ENCODE measurements at places on chromosomes 3 and 15.

DNA sequence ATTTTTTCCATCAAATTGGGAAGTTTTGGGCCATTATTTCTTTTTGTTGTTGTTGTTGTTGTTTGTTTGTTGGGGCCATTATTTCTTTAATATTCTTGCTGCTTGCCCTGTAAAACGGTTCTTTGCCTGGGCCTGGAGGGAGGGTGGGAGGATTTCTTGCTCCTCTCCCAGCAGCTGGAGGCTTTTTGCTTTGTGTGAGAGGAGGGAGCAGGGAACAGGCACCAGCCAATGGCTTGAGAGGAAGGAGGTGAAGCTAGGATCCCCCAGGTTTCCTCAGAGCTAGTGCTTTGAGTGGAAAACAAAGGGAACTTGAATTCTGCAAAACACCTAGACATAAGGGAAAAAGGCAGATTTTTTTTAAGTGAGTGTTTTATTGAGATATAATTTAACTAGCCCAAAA is 61.2 kb upstream of the DNAJC19 start:
- DNase-seq, result no peak

GRCh38 chr15:37361621-37362020 is 261.3 kb upstream of the MEIS2 start:
- DNase-seq, result no peak

GRCh38 chr15:71197620-71198019 is 82.3 kb downstream of the THSD4 start:
- no peak for DNase-seq

DNA sequence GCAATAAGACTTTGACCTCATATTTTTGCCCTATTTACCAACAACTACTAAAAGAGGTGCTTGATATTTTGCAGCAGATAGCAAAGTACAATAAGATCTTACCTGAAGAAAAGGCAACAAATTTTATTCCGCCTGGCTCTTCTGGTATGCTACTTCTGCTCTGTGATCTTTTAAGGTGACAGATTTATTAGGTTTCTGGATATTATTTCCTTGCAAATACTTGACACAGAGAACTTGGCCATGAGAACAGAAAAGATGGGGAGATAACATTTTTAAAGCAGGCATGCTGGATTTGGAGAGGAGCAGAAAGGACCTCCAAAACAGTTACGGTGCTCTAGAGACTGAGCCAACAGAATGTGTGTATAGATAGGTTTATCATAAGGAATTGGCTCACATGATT is 86.7 kb upstream of the RNF7 start:
- DNase-seq, result no peak

GRCh38 chr3:156298014-156298413 is 177.6 kb downstream of the KCNAB1 start:
- no peak for DNase-seq

- no peak for DNase-seq
Measured at GRCh38 chr3:194714564-194714963, 28.9 kb downstream of the FAM43A start.

DNA sequence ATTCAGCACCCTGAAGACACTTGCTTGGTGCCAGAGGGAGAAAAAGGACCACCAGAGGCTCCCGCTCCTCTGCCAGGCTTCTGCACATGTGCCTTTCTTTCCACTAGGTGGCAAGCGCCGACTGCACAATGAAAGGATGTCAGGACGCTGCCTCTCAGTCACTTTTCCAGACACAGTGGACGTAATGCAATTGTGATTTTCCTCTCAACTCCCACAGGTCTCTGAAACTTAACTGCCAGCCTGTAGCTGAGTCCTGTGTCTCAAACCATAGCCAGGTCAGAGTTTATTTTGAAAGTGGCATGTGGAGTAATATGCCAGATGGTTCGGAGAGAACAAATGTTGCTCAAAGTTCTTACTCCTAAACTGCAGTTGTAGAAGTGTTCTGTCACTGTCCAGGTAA is 162.9 kb downstream of the ITPR1 start:
- no peak for DNase-seq

DNA sequence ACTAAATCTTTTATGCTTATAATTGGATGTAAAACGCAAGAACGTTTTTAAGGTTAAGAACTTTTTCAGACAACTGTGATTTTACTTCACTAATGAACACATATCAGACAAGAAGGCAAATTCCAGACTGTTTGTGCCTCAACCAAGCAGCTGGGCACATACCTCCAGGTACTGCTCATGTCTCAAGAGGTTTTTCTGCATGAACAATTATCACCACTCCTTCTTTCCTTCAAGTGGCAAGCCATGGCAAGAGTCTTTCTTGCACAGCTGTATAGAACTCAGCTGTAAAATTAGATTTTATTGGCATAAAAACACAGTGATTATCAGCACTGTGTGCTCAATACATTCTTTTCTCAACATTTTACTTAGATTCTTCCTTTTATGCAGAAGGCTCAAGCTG is 64.3 kb downstream of the FNDC3B start:
- DNase-seq, result no peak

DNA sequence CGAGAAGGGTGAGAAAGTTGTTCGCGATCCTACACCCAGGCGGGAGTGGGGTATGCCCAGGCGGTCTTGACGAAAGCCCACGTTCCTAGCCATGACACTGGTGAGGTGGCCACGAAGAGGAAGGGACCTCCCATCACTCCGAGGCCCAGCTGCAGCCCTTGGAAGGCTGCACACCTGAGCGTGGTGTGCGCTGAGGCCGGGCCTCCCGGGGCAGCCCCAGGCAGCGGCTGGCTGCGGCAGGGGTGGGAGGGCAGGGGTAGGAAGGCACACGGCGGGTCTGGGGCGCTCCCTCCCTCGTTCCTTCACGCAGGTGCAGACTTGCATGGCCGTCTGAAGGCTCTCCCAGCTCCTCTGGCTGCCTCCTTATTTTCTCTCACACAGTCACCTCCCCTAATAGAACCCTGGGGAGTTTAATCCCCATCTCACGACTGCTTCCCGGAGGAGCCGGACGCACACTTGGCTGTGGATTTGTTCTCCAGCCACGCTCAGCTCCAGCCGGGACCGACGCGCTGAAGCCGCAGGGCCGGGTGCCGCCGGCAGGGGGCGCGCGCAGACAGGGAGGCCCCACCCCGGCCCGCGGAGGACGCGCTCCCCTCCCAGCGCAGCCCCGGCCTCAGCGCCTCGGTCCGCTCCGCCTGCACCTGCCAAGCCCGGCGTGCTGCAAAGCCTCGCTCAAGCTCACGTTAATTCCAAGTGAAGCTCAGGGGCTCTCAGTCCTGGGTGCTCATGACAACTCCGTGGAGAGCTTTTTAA is 37.8 kb upstream of the MUC4 start:
- DNase-seq, result no peak

DNA sequence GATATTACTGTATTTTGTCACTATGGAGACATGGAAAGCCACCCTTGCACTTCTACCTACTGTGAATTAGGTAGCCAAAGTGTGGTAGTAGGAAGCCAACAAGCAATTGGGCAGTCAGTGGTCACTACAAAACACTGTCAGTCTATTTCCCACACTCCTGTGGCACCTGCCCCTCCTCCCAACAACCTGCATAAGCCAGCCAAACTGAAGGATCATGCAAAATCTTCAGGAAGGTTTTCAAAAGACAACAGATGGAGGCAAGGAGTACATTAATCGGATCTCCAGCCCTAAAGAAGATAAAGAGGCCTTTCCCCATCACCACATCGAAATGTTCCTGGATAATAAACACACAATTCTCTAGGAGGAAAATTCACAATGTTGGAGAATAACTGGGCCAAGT is 11.9 kb downstream of the POMGNT2 start:
- DNase-seq, result no peak

GRCh38 chr3:122564155-122564912 is at the start of the genes DTX3L and PARP9:
TSS of gene DTX3L (plus strand) at chr3:122564338. CDS start at chr3:122564427, 89 bp downstream.
TSS of gene PARP9 (minus strand) at chr3:122564300. CDS start at chr3:122559620, 4,680 bp downstream.
- DNase-seq, result peak; percentile 78

DNA sequence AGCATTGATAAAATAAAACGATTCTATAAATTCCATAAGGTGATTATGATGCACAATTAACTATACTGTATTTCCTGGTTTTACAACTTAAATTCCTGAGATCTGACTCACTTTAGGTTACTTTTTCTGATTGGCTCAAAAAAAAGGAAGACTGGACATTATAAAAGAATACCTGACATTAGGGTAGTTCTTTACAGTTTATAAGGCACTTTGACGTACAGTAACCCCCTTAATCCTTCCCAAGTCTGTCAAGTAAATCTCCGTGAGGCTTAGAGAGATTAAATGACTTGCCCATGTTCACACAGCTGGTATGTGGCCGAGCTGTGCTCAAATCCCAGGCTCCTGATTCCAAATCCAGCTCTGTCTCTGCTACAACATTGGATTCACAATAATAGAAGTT is 1.0 kb upstream of the SLTM start:
- no peak for DNase-seq

- no peak for DNase-seq
Measured at GRCh38 chr15:70852501-70853317, 1.2 kb downstream of the LARP6 start.

GRCh38 chr3:74904646-74905045 is 290.2 kb upstream of the CNTN3 start:
- DNase-seq, result no peak

GRCh38 chr15:26013981-26014380 is 150.9 kb upstream of the ATP10A start:
- DNase-seq, result no peak

- no peak for DNase-seq
Measured at GRCh38 chr15:99963096-99963825, 230.0 kb upstream of the LYSMD4 start.

DNA sequence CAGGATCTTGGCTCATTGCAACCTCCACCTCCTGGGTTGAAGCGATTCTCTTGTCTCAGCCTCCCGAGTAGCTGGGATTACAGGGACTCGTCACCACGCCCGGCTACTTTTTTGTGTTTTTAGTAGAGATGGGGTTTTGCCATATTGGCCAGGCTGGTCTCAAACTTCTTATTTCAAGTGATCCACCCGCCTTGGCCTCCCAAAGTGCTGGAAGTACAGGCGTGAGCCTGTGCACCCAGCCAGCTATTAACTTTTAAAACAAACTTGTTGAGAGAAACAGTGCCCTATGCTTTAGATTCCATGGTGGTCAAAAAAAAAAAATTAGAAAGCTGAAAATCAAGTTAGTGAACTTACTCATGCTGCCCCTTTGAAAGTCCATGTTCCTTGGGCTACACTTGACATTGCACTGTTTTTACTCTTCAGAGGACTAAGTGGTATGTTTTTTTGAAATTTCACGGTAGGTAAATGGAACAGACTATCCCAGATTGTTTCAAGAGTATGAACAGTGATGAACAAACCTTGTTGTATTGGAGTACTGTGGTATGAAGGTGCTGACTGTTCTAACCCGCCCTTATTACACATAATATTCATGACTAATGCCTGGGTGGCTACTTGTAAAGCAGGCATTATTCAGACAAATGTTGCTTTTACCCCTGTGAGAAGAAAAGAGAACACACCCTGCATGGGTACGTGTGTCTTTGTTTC is 206.9 kb downstream of the KLHL25 start:
- no peak for DNase-seq

GRCh38 chr15:29031502-29032228 is 145.9 kb downstream of the APBA2 start:
- DNase-seq, result no peak

DNA sequence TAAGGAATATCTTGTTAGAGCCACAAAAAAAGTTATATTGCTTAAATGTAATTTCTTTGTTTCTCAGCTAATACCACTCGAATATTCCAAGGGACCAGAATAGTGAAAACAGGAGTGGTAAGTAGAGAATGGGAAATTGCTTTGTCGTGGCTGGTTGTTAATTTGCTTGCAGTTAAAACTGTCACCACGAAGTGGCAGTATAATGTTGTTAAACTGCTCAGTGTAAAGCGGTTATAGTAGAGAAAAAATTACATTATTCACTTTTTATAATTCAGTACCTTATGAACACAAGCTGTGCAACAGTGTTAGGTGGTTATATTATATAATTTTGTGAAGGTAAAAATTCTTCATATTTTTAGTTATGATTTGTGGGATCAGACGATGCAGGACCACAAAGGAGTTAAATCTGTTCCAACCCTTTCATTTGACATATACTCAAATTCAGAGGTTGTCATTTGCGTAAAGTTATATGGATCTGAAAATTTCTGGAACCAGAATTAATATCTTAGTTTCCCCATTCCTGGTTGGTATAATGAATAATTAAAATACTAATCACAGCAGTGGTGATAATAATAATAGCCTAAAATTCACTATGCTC is 171.8 kb downstream of the FEZF2 start:
- no peak for DNase-seq

DNA sequence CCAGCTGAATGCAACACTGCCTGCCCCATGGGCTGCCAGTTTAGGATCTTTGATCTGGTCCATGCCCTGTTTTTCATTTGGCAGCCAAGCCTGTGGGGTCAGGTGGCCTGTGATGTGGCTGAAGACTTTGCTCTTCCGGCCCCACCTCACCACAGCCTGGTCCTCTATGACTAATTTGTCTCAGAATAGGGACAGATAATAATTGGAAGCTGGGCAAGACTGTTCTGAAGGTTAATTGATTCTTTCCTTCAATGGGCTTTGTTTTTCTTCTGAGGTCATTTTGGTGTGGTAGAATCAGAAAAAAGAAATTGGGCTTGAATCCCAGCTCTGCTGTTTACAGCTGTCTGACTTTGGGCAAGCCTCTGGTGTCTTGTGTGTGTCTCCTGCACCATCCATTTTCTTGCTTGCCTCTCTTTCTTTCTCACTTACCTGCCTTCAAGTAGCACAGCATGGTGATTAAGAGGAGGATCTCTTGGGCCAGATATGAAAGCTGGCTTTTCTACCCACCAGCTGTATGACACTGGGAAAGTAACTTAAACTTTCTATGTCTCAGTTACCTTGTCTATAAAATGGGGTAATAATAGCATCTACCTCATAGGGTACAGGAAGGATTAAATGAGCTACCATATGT is 24.2 kb downstream of the ABHD2 start:
- no peak for DNase-seq

- DNase-seq, result no peak
Measured at GRCh38 chr15:77525400-77525811, 104.7 kb downstream of the HMG20A start.

DNA sequence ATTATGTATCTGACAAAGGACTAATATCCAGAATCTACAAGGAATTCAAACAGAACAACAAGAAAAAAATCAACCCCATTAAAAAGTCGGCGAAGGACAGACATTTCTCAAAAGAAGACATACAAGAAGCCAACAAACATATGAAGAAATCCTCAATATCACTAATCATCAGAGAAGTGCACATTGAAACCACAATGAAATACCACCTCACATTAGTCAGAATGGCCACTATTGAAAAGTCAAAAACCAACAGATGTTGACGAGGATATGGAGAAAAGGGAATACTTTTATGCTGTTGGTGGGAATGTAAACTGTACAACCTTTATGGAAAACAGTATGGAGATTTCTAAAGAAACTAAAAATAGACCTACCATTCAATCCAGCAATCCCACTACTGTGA is 233.1 kb upstream of the PLSCR5 start:
- no peak for DNase-seq

Data from activated CD8-positive, alpha-beta memory T cell treated with anti-CD3 and anti-CD28 coated beads for 4 hours (primary cell).